ENCODE measurements at places on chromosomes 4 and X.

- peak; percentile 58 for ATAC-seq
Measured at GRCh38 chr4:102564399-102565059, 63.4 kb downstream of the NFKB1 start.

GRCh38 chr4:158613046-158613445 lies 58.6 kb downstream of the C4orf46 start:
- no peak for ATAC-seq

DNA sequence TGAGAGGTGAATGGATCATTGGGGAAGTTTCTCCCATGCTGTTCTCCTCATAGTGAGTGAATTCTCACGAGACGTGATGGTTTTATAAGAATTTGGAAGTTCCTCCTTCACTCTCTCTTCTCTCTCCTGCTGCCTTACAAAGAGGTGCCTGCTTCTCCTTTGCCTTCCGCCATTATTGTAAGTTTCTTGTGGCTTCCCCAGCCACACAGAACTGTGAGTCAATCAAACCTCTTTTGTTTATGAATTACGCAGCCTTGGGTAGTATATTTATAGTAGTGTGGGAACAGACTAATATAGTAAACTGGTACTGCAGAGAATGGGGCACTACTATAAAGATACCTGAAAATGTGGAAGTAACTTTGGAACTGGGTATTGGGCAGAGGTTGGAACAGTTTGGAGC lies 7.8 kb upstream of the CTAG2 start:
- ATAC-seq: no peak

DNA sequence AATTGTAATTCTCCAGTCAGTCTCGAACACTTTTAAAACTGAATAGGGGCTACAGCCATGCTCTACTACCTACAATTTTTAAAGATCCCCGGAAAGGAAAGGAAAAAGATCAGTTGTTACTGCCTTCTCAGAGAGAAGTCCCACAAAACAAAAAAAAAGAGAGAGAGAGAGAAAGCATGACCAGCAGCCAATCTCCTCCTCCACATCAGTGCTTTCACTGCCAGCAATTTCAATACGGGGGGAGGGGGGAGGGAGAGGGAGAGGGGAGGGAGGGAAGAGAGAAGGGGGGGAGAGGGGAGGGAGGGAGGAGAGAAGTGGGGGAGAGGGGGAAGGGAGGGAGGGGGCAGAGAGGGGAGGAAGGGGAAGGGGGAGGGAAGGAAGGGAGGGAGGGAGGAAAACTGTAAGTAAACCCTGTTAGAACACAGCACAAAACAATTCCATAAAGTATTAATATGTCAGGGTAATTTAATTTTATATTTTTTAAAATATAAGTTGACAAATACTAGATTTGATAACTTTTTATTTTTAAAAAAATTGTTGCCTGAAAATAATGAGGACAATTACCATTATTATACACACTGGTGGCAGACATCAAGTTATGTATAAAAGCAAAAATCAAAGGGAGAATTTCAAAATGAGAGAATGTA lies 108.0 kb downstream of the LRBA start:
- no peak for ATAC-seq

- ATAC-seq: peak; percentile 41
Measured at GRCh38 chr4:189502841-189503435, 437.7 kb upstream of the FRG1 start.

- ATAC-seq: no peak
Measured at GRCh38 chrX:45198706-45199105, 2.0 kb downstream of the DIPK2B start.

DNA sequence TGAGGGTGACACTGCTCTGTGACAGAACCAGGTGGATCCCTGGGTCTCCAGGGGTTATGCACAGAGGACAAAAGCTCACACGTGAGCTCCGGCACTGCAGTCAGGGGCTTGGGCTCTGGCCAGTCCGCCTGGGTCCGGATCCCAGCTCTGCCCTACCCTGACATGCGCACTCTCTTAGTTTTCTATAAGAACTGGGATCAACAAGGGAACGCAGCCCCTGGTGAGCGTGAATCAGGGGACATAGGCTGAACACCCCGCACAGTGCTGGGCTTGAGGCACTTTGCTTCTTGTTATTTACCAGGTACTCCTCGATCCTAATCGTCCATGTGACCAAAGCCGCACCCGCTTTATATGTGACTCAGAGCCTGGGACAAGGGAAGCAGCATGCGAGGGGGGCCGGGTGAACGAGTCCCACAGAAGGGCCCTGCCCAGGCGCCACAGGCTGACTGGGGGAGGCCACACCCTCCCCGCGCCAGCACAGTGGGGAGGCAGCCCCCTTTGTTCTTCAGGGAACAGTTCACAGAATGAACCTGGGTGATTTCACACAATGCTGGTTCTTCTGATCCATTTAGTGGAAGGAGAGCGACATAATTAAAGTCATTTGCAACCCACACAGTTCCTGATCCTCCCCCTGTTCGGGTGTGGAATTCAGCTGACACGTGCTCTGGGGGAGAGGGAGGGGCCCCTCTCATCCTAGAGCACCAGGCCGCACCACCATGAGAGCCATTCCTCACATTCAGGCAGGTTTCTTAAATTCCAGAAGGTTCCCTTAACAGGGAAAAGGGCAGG lies 55.5 kb downstream of the WFS1 start:
- ATAC-seq: no peak

DNA sequence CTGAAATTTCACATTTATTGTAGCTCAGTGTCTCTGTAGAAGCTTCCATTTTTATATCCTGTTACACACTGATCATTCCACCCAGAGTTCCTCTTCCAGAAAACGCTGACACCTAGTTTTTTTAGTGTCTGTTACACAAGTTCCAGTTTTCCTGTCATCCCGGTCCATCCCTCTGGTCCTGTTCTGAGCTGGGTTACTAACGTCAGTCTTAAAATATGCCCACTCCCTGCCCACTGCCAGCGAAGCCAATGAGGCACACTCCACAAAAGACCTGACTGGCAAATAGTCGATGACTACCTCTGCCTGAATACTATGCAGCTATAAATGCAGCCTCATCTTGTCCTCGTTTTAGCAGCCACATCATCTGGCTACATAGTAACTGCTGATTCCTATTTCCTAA lies 30.9 kb upstream of the DDX3X start:
- ATAC-seq: no peak

DNA sequence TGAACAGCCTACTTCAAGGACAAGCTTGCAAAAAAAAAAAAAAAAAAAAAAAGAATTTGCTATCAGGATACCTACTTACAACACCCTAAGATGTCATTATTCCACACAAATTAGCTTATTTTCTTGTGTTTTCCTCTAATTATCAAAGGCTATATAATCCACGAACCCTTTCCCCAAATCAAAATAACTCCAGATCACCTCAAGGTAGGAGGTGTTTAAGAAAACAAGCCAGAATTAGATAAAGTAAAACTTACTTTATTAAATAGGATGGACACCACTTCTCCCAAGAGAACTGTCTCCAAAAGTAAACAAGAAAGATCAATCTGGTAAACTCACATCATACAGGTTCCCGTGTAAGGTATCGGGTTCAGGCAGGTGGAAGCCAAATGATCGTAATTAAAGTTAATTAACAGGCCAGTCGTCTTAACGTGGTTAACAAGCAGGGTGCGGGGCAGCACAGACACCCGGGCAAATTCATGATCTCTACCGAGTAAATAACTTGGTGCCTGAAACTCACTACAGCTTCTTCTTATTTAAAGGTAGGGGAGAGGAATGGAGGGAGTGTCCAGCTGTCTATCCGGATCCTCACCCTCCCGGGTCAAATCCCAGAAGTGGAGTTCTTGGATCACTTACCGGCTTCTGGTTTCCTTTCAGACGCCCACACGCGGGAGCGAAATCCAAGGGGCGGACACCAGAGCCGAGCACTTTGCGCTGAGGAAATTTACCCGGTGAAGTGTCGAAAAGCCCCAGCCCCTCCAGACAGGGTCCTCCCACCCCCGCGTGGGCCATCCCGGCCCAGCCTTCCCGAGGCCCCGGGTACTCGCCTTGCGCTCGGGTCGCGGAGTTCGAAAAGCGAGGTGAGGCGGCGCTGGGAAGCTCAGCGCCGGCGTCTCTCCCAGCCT lies 708 bp downstream of the ARAP2 start:
- ATAC-seq: peak; percentile 8

GRCh38 chr4:111405989-111406388 lies 739.3 kb upstream of the FAM241A start:
- ATAC-seq: no peak

- ATAC-seq: no peak
Measured at GRCh38 chr4:30959781-30960485, 239.8 kb downstream of the PCDH7 start.

GRCh38 chrX:16202943-16203342 lies 35.7 kb downstream of the MAGEB17 start:
- ATAC-seq: no peak

- ATAC-seq: no peak
Measured at GRCh38 chr4:16202598-16202997, 23.7 kb downstream of the TAPT1 start.

- no peak for ATAC-seq
Measured at GRCh38 chr4:150141756-150142155, 63.5 kb downstream of the DCLK2 start.

DNA sequence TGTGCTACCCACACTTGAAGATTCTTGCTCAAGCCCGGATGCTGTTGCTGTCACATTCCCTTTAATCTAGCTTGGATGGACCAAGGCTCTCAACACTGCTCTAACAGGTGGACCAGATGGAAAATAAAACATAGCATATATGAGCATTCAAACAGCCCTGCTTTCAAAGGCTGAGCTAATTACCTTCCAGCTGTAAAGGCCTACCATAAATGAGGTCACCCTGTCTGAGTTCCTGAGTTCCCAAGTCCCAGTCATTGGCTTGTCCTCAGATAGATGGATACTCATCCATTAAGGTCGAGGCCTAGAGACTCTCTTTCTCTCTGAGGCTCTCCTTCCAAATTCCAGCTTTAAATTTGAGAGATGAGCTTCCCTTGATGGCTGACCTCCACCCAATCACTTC lies 147.5 kb downstream of the STOX2 start:
- no peak for ATAC-seq

GRCh38 chr4:142169216-142169615 lies 532.8 kb downstream of the IL15 start:
- no peak for ATAC-seq

- ATAC-seq: no peak
Measured at GRCh38 chr4:74420863-74421262, 24.1 kb upstream of the AREG start.

GRCh38 chr4:60952921-60953320 lies 247.2 kb upstream of the ADGRL3 start:
- no peak for ATAC-seq

DNA sequence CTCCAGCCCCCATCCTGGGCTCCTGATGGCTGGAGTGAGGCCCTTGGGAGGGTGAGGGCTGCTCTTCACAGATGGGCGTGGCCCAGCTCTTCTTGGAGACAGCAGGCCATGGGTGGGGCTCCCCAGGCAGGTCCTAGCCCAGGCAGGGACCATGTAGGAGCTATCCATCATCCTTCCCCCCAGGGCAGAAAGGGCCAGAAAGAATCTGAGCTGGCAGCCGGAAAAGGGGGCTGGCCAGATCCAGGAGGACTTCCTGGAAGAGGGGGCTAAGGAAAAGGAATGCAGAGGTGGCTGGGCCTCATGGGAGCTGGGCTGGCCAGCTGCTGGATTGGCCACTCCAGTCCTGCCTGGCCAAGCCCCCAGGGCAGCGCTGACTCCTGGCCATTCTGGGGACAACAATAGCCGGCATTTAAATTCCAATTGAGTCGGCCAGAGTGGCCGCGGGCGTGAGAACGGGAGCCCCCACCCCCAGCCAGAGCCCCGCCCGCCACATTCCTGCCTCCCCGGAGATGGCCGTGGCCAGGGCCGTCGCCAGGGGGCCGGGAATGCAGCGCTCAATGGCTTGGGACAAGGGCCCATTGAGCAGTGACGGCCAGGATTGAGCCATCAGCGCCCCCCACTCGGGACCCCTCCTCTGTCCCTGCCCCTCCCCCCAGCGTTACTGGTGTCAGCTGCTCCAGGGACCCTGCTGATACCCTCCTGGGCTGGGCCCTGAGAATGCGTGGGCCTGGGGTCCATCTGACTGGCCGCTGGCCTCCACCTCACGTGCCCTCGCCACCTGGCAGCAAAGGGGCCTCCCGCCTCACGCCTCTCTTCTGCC lies 15.1 kb upstream of the FGFR3 start:
- ATAC-seq: no peak

GRCh38 chrX:23930894-23931604 lies 23.2 kb downstream of the CXorf58 start:
- no peak for ATAC-seq

GRCh38 chr4:122914292-122914904 lies 8.0 kb downstream of the NUDT6 start:
- ATAC-seq: peak; percentile 68

DNA sequence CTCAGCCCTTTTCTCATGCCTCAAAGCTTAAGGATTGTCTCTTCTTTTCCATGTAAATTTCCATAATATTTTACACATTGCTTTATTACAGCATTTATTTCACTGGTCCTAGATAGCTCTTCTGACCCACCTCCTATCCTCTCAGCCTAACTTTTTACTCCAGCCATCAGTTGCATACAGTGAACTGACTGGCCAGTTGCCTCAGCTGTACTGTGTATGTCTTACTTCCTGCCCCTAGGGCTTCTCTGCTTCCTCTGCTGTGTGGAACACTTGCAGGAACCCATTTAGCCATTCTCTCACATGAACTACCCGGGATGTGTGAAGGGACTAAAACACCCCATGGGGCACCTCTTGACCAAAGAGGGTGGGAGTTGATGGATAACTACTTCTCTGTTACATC lies 18.0 kb downstream of the C4orf33 start:
- no peak for ATAC-seq

DNA sequence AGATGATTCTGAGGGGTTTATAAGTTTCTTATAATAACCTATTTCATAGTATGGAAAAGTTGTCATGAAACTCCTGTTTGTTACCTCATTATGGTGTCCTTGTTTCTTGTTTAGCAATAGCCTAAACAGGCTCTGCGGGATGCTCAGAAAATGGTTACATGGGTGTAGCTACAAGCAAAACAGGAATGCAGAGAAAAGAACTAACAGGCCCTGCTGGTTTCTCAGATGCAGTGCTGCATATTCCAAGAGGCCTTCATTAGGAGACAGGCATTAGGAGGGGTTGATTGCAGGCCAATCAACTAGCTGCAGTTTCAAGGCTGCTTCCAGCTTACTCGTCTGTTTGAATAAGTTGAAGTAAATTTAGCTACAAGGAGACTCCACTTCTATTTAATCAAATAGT lies 37.6 kb upstream of the HPGD start:
- no peak for ATAC-seq
